ENCODE measurements at places on chromosomes 1 and 21.

GRCh38 chr1:145978854-145979745 is 14.6 kb downstream of the POLR3GL start:
- DNase-seq: peak; percentile 67

GRCh38 chr21:37710546-37711285 is 205.5 kb downstream of the KCNJ6 start:
- no peak for DNase-seq

DNA sequence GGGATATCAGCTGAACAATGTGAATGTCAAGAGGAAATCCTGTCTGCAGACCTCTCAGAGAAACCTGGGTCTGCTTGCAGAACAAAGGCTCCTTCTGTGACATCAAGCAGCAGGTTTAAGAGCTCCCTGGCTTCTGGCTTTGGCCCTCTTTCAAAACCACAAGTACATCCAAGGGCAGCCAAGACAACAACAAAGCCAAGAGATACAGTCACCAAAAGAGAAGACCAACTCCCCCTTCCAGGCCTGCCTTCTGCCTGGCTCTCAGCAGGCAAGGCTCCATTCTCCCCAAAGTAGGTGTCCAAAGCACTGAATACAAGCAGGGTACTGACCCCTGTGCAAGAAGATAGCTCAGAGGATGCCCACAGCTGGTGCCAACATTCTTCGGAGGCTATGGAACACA is 11.5 kb downstream of the BCAR3 start:
- no peak for DNase-seq

DNA sequence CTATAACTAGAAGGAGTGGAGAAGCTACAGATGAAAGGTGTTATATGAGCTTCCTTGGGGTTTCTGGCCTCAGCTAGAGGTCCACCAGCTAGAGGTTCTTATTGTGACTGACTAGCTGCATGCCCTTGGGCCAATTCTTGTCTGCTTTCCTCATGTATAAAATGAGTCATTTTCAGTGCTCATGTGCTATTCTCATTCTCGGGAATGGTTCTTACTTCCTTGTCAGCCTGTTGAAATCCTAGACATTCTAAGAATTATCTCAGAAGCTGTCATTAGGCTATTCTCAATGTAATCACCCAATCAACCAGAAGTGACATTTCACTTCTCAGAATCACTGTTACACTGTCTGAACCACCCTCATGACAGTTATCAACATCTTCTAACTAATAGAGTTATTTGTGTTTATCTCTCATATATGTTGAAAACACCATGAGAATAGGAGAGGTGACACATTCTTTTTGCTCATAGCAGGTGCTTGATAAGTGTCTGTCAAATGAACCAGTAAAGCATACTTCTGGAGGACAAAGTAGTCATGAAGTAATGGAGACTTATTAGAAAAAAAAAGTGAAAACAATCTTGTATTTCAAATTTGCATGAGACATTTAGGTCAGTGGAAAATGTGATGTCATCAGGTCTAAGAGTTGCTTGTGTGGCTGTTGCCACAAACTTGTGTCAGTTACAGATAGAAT is 122.8 kb upstream of the IVNS1ABP start:
- peak; percentile 23 for DNase-seq

- no peak for DNase-seq
Observed at GRCh38 chr1:180633057-180634056, 1.5 kb downstream of the XPR1 start.

DNA sequence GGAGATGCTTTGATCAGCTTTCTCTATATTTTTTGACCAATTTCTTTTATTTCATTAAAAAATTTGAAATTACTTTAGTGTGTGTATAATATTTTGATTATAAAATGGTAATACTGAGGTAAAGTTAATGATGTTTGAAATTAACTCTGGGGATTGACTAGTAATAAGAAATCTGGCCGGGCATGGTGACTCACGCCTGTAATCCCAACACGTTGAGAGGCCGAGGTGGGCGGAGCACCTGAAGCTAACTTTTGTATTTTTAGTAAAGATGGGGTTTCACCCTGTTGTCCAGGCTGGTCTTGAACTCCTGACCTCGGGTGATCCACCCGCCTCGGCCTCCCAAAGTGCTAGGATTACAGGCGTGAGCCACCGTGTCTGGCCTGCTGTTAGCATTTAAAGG is 17.5 kb downstream of the SCP2 start:
- DNase-seq: no peak

DNA sequence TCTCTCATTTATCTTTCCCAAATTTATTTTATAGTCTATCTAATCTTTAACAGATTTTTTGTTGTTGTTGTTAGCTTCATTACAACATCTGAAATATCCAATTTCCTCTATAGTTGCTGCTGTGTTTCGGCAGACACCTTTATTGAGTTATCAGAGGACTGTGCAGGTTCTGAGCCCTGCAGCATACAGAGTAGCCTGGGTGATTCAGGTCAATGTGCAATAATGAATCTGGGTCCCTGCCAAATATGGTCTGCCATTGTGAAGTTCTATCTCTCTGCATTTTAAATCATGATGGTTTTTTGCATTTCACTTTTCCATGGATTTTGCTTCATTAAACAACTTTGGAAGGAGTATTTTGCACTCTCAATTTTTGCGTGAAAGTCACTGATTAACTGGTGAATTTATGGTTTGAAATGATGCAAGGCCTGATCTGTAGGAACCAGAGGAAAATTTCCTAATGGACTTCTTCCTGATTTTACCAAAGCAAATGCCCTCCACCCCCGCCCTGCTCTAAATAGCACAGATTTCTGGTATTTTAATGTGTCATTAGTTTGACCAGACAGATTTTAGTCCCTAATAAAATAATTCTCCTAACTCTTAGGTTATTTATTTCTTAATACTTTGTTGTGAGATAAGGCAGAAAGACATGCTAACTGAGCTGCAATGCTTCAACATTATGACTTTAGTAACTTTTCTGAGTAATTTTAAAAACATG is 402.3 kb downstream of the PTBP2 start:
- DNase-seq: no peak

GRCh38 chr1:15305468-15305770 is 58.4 kb downstream of the FHAD1 start:
- DNase-seq: no peak

- DNase-seq: no peak
Observed at GRCh38 chr1:45002650-45003645, 8.2 kb downstream of the HECTD3 start.

GRCh38 chr1:231070758-231071444 is 30.8 kb upstream of the FAM89A start:
- no peak for DNase-seq

DNA sequence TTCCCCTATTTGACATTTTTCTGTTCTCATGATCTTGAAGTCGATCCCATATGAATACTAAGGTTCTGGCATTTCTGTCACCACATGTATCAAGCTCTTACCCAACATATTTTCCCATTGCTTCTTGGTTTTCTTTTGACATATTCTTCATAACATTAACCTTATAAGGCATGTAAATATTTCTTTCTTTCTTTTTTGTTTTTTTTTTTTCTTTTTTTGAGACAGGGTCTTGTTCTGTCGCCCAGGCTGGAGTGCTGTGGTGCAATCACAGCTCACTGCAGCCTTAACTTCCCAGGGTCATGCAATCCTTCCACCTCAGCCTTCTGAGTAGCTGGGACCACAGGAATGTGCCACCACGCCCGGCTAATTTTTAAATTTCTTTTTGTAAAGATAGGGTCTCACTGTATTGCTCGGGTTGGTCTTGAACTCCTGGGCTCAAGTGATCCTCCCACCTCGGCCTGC is 33.1 kb upstream of the ERRFI1 start:
- DNase-seq: no peak

GRCh38 chr21:25179116-25179515 is 428.2 kb downstream of the MRPL39 start:
- no peak for DNase-seq

DNA sequence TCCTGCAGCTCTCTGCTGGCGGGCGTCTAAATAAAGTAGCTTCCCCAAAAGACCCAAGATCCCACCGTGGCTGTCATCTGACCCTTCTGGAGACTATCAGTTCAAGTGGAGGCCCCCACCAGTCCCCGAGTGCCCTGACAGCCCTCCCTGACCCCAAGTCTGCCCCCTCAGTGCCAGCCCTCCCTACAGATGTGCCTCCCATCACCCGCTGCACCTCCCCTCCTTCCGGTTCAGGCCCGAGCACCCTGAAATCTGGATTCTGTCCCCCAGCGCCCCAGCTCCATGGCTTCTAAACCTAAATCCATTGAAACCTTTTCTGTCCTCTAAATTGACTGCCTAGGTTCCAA is 595 bp downstream of the IL10RB start:
- DNase-seq: no peak

DNA sequence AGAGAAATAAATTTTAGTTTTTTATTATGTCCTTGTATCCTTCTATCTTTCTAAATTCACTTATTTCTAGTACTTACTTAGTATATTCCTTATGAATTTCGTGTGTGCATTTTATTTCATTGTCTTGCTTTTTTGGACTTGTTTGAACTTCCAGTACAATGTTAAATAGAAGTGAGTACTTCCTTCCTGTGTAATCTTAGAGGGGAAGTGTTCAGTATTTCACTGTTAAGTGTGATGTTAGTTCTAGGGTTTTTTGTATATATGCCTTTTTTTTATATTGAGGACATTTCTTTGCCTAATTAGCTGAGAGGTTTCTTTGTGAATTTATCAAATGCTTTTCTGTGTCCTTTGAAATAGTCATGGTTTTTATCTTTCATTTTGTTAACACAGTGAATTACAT is 10.7 kb downstream of the LYPLAL1 start:
- no peak for DNase-seq

DNA sequence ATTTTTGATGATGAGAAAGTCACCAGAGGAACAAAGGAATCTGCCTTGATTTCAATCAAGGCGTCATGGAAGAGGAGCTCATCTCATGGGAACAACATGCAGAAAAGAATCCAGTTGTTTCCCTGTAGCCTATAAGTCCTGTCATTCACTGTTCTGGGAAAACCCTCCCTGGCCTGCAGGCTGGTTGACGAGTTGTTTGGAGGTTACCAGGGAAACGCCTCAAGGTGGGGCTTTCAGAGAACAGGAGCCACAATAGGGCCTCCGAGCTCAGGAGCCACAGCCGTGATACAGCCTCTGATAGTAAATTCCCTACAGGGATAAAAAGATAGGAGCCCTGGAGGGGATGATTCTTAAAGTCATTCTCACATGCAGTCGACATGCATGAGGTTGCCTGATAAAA is 135.2 kb downstream of the PSMG1 start:
- no peak for DNase-seq

GRCh38 chr1:20194757-20195461 is 8.6 kb upstream of the PLA2G2C start:
- peak; percentile 58 for DNase-seq

- DNase-seq: no peak
Observed at GRCh38 chr1:41353744-41354143, 7.5 kb upstream of the FOXO6 start.

GRCh38 chr1:86914998-86915736 is 732 bp downstream of the HS2ST1 start:
- DNase-seq: peak; percentile 28

DNA sequence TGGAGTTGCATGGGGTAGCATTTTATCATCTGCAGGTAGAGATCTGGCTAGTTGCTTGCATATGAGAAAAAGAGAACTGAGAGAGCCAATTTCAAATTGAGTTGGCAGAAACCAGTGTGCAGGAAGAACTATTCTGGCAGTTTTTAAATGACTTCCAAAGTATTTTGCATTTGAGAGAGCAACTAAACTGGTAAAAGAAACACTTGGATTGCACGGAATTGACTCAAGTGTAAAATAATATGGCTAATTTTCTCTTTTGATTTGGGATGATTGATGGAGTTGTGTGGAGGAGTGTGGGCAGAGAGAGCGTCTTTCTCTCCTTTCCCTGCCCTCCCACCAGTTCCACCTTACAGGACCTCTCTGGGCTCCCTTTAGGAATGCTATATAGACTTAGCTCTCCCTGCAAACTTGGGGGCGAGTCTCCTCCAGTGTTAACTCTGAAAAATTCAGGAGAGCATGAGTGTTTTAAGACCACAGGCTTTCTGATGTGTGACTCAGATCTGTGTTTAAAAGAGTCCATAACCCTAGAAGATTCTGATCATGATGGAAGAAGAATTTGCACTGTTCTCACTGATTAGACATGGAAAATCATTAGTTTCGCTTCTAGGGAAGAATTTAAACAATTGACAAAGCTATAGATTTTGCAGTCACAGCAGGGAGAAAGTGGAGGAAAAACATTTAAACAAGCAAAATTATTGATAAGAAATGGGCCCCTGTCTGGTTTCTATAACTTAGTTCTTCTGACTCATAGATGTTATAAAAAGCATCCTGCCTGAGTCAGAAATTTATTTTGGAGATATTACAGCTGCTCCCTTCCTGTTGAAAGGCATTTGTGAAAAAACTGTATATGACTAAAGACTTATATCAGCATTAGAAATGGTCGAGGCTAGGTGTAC is 24.9 kb upstream of the CTBS start:
- no peak for DNase-seq

GRCh38 chr1:101051688-101052638 is 26.4 kb upstream of the DPH5 start:
- no peak for DNase-seq

DNA sequence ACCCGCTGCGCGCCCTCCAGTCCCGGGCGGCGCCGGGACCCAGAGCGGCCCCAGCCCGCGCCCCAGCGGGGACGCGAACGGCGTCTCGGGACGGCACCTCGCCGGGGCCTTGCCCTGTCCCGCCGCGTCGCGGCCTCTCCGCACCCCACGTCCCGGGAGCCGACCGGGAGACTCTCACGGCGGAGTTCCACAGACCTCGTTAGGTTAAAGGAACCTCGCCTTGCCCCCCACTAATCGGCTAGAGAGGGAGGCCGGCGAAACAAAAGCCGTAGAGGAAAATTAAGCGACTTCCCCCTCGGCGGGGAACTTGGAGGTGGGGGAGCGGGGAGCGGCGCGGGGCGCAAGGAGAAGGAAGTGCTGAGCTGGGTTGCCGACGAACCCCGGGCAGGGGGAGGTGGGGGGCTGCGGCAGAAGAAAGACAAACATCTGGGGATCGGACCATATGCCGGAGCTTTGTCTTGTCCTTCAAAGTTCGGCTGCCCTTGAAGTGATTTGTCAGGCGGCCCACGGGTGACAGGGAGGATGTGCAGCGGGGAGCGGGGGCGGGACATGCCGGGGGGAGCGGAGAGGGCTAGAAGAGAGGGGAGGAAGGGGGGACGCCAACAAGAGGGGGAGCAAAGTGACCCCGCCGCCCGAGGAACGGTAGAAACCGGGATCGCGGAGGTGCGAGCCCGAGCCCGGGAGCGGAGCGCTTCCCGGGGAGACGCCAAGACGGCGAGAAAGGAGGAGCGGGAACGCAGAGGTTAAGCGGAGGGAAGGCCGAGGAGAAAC is 120.0 kb upstream of the RRP15 start:
- DNase-seq: no peak

GRCh38 chr1:197444755-197445154 is 176.7 kb downstream of the CRB1 start:
- no peak for DNase-seq

All from activated T-helper 9 cell treated with anti-CD3 and anti-CD28 coated beads, Interleukin-2, amount 50 U/mL, for 16 hours (primary cell).